ENCODE measurements at places on chromosomes 11 and 22.

- no peak for DNase-seq
These were observed 31.2 kb upstream of the RASL10A start for GRCh38 chr22:29346659-29347058.

DNA sequence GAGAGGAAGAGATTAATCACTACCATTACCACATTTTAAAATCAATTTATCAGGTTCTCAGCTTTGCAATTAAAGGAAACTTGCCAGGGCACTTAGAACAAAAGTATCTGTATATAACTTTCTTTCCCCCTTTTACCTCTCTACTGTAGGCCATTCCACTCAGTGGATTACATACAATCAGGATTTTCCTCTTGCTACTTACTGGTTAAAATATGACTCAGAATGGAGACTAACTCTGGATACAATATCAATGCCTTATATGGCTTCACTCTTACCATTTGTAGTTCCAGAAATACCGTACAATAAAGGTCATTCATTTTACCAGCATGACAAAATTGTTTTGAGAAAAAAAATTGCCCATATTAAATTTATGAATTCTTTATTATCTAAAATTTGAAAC lies 706.8 kb downstream of the KCNA4 start:
- DNase-seq = no peak

- DNase-seq = no peak
These were observed 4.3 kb upstream of the PARVB start for GRCh38 chr22:44019846-44020245.

DNA sequence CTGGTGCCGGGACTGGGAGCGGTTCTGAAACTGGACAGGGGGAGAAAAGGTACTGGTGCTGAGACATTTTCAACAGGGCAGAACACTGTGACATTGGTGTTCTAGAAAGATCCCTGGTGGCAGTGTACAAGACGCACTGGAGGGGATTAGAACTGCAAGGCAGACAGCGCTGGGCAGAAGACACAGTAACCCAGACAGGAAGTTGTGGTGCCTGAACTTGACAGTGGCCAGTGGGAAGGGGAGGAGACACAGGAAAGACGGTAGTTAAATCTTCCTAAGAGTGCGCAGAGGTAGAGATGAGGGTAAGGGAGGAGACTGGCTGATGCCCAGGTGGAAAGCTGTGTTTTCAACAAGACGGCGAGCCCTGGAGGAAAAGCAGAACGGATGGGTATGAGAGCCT lies 24.5 kb downstream of the FAM227A start:
- no peak for DNase-seq

DNA sequence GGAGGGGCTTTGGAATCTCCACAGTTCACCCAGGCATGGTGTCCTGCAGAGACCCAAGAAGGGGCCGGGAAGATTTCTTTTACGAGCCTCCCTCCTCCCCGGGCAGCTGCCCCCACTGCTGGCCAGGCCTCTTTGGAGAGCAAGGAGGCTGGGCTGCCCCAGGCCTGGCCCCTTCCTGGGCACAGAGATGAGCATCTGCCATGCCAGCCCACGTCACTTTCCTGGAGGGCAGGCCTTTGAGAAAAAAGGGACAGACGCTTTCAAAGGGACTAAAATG lies 60.5 kb upstream of the FGF3 start:
- no peak for DNase-seq

- no peak for DNase-seq
These were observed 15.1 kb upstream of the CABP2 start for GRCh38 chr11:67538306-67538705.

- DNase-seq = no peak
These were observed 37.7 kb downstream of the POU2AF3 start for GRCh38 chr11:111336062-111336461.

GRCh38 chr22:48424661-48425060 lies 1403.0 kb downstream of the BRD1 start:
- DNase-seq = no peak

DNA sequence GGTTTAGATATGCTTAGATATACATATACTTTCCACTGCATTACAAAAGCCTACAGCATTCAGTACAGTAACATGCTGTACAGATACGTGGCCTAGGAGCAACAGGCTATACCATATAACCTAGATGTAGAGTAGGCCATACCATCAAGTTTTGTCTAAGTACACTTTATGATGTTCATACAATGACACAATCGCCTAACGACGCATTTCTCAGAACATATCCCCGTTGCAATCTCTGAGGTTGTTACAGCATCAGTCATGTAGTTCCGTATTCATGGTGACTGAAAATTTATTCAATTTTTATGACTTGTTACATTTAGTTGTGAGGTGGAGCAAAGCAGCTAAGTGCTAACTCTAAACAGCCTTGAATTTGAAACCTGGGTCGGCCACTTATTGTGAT lies 6.7 kb downstream of the ZBTB44 start:
- no peak for DNase-seq

GRCh38 chr22:37010174-37010573 lies 9.1 kb downstream of the TST start:
- peak; percentile 10 for DNase-seq

- DNase-seq = no peak
These were observed 21.4 kb downstream of the TMPRSS6 start for GRCh38 chr22:37088108-37088605.

DNA sequence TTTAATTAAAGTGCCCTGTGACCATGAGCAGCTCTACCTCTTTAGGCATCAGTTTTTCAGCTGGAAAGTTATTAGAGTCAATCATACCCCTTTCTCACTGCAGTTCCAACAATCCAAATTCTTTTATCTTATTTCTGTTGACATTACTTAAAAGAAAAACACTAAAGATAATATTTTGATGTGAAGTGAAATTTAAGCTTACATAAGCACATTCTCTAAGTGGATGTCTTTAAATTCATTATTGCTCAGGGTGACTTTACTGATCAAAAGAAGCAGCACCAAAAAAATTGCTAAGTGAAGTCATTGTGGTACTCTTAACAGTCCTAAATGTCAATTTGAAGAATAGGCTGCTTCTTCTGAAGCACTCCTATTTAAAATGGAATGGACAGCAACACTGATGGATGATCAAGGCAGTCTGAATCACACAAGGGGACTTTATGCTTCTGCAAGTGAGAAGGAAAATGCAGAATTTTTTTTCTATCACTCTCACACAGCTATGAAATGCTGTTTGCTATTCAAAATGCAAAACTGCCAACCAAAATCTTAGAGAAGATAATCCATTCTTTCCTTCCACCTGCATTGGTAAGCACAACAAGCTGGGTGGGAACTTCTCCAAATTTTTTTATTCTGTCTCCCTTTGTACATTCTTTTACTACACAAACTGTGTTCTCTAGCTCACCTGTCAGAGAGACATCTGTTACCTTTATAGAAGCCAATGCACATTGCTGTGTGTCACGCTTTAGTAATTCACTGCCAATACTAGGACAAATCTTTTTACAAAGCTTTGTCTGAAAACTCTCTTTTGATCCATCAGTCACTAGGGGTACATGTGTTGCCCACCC lies 179.9 kb downstream of the GRIA4 start:
- DNase-seq = no peak

GRCh38 chr22:27961182-27961581 lies 42.1 kb upstream of the PITPNB start:
- no peak for DNase-seq

- DNase-seq = no peak
These were observed 25.3 kb downstream of the SLC22A6 start for GRCh38 chr11:62959422-62959980.

GRCh38 chr22:50313600-50313999 lies 6.2 kb upstream of the PLXNB2 start:
- no peak for DNase-seq

DNA sequence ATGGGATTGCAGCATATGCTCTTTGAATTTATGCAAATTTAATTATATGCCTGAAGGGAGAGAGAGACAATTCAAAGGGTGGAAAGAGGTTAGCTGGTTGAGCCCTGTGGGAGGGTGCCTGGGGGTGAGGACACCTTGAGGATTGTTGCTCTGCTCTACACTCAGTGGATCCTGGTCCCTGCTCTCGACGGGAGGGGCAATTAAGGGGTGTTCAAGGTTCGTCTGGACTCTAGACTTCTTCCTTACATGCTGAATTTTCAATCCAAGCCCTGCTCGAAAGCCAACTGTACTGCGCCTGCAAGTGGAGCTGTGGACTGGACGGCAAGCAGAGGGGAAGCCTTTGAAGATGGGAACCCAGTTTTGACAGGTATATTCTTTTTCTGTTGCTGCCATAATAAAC lies 15.5 kb upstream of the OR5M11 start:
- DNase-seq = no peak

- no peak for DNase-seq
These were observed 45.8 kb downstream of the HEPHL1 start for GRCh38 chr11:94066901-94067429.

DNA sequence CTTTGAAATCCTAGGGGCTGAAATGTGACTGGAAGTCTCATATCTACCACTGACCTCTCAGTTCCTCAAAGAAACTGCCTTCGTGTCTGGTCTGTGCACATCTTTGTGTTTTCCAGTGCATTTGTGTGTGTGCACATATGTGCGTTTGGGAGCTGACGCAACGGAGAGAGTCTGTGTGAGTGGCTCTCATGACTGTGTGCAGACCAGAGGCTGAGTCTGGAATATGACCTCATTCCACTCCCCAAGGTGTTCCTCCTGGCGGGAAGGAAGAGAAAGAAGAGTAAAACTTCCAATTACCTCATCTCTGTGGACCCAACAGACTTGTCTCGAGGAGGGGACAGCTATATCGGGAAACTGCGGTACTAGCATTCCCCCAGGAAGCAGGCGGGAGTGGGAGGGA lies 16.5 kb downstream of the TUB start:
- no peak for DNase-seq

GRCh38 chr11:66728693-66729385 lies at the start of gene SPTBN2:
TSS of gene SPTBN2 (minus strand) at chr11:66729216. CDS start at chr11:66721240, 7,976 bp downstream.
- peak; percentile 51 for DNase-seq

DNA sequence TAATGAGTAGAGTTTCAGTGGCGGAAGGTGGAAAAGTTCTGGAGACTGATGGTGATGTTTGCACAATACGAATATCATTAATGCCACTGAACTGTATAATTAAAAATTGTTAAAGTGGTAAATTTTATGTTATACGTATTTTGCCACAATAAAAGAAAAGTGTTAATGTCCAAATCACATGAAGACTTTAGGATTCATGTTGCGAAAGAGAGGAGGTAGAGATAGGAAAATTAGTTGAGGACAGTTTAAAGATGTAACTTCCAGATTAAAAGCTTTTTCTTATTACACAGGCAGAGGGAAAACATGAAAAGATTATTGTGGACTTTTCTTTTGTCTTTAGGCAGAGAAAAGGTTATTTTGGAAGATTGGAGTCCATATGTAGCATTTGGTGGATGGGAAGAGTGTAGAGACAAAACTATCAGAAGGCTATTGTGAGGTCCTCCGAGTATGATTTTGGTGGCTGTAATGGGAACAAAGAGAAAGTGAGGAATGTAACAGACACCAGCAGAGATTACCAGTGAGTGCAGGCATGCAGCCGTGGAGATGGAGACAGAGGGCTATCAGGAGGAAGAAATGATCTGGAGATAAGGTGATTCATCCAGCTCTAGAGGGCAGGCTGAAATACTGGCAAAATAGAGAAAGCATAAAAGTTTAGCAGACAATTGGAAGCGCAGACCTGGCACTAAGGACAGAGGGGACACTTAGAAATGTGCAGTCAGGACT lies 12.5 kb downstream of the VPS26B start:
- DNase-seq = no peak

GRCh38 chr11:57055744-57056143 lies 67.0 kb downstream of the OR5AK2 start:
- no peak for DNase-seq

DNA sequence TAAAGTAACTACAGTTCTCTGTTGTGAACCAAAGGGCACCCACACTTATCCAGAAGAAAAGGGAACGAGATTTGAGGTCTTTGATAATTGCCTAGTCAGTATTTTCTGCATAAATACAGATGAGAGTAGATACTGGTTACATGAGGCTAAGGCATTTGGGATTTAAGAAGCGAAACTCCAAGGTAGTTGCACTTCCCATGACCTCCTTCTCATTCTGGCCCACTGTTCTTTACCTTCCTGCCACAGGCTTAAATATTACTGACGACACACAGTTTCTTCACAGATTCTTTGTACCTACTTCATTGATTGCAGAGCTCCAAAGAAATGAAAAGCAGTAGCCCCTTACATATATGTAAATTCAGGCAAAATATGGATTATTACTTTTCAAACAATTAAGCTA lies 915.3 kb downstream of the LRRC4C start:
- no peak for DNase-seq

GRCh38 chr22:42959576-42960509 lies 55.1 kb downstream of the PACSIN2 start:
- no peak for DNase-seq

- DNase-seq = peak; percentile 36
These were observed 505 bp downstream of the FAM227A start for GRCh38 chr22:38655519-38656255.

DNA sequence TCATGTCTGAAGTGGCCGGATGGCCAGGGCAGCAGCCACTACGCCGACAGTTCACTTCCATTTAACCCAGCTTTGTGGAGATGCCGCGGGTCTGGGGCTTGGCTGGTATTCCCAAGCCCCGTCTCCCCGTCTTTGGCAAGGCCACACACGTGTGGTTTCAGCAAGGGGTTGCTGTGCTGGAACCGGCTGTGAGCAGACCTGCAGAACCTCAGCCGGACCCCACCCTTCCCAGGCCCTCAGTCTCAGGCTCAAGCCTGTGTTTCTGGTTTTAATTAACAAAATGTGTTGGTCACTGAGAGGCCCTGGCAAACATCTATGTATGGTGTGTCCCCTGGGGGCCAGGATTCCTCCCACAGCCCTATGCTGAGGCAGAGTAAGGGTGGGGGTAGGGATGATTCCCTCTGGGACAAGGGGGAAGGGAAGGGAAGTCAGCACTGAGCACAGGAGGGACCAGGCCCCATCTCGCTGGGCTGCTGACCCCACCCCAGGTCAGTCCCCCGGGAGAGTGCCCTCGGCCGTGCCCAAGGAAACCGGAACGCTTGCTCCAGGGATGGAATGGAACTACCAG lies 9.3 kb downstream of the OSBPL5 start:
- no peak for DNase-seq

- no peak for DNase-seq
These were observed 25.0 kb downstream of the RTN4R start for GRCh38 chr22:20243176-20243536.

- no peak for DNase-seq
These were observed 42.1 kb downstream of the RASSF10 start for GRCh38 chr11:13051257-13051656.

GRCh38 chr11:957212-957920 lies 31.7 kb downstream of the AP2A2 start:
- DNase-seq = no peak

All from NCI-H146 (cell line).